ENCODE measurements at places on chromosomes 7 and 10. TPM values are rescaled to one million over a fixed set of nuclear protein-coding genes. Genes with fewer than 3 reads are reported as not detected.

DNA sequence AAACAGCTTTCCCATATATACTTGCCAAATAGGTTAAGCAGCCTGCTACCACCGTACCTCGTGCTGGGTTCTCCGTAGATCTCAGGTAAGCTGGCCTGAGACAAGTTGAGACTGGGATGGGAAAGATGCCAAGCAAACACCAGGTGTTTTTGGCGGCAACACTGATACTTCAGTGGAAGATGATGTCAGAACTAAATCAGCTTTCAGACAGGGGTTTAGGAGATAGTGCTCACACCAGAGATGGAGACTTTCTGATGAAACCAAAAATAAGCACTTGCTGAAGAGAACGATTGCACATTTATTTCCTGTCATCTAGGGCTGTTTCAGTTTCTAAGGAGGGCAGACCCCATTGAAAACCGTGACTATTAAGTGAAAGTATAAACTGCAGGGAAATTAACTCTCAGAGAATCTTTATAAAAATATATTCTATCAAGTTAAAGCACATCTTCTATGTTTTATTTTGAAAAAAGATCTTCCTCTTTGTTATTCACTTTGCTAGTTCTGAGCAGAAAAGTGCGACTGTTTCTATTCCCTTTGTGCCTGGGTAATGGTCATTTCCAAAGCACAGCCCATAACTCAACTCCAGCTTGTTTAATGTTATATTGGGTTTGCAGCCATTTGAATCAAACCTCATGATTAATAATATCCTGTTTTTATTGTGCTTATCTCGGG lies 149.9 kb downstream of the CPED1 start:
- H3K4me1 ChIP-seq, result peaks cover 11% of the 10 kb centered on the region
- H3K36me3 ChIP-seq, result no peaks in the 10 kb centered on the region
- H3K4me3 ChIP-seq, result peak overlapping the region; percentile 10
- DNase-seq, result no peak
- H3K27ac ChIP-seq, result no peak overlapping the region
- peaks cover 8% of the 10 kb centered on the region for H3K27me3 ChIP-seq

GRCh38 chr7:16035392-16035791 lies 348.9 kb upstream of the MEOX2 start:
- H3K4me3 ChIP-seq, result no peak overlapping the region
- DNase-seq, result no peak
- H3K27ac ChIP-seq, result no peak overlapping the region
- no peaks in the 10 kb centered on the region for H3K36me3 ChIP-seq
- H3K27me3 ChIP-seq, result no peaks in the 10 kb centered on the region

DNA sequence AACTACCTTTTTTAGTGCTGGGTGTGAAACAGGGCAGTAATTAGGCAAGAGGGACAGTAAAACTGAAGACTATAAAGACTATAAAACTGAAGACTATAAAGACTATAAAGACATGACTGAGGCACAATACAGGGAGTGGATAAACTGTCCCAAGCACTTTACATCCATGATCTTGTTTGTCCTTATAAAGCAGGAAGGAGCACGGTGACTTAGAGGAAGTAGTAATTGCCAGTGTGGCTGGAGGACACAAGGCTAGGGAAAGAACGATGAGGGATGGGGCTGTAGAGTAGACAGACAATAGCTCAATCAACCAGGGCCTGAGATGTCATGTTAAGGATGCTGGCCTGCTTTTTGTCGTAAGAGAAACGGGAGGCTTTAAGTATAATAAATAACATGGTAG lies 26.0 kb downstream of the DNAJC12 start:
- H3K4me3 ChIP-seq, result no peak overlapping the region
- no peak overlapping the region for H3K27ac ChIP-seq
- peaks cover 12% of the 10 kb centered on the region for H3K36me3 ChIP-seq
- no peak for DNase-seq

IQUB gene
- not detected for total RNA-seq

TMEM213 gene
- total RNA-seq, result not detected

SLC13A1 gene
- 0.05 TPM for total RNA-seq

Data from activated T-helper 1 cell treated with anti-CD3 and anti-CD28 coated beads, Interleukin-12 subunit alpha, Interleukin-12 subunit beta, Interleukin-2, Interleukin-4 antibody, amounts not matched to agents 30 ng/mL and 10 ng/mL and 1 ng/mL, durations not matched to agents 14 hours and 24 hours and 36 hours (primary cell).